Ureter (tissue), 1 donor: ENCODE measurements at places on chromosomes 1 and 21.
A peak's percentile ranks its signal among the peaks of the same experiment; 100 is the strongest.

- no peak for DNase-seq
Observed at GRCh38 chr1:25799935-25800702, at the start of gene SELENON. SELENON (plus strand) TSS chr1:25800193; CDS start chr1:25800231, 38 bp downstream.

DNA sequence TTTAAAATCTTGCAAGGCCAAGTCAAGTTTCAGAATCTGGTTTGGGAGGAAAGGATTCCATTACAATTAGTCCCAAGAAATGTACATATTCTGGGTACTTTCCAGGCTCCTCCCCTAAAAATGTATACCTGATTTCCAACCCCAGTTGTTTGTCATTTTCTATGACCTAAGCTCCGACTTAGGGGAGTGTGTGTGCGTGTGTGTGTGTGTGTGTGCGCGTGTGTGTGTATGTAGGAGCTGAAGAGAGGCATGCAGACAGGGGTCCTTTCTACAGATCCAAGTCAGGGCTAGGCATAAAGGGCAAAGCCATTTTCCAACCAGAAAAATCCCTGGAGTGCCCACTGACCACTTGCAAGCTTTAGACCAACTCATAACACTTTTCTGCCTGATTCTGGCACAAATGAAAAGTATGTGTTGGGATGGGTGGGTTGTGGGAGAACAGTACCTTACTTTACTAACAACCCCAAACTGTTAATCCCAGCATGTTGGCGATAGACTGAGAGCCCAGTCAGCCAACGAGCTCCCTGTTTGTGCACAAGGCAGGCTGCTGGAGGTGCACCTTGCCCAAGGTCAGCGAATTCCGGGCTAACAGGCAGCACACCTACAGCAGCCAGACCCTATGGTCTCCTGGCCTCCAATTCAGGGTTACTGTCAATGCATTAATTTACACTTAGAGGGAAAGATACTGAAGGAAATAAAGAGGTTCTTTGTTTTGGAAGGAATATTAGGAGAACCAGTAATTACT is 1.7 kb downstream of the TRABD2B start:
- no peak for DNase-seq

GRCh38 chr1:56576880-56577405 is 2.4 kb downstream of the PLPP3 start:
- no peak for DNase-seq

- no peak for DNase-seq
Observed at GRCh38 chr1:246923900-246924299, 7.8 kb downstream of the AHCTF1 start.

DNA sequence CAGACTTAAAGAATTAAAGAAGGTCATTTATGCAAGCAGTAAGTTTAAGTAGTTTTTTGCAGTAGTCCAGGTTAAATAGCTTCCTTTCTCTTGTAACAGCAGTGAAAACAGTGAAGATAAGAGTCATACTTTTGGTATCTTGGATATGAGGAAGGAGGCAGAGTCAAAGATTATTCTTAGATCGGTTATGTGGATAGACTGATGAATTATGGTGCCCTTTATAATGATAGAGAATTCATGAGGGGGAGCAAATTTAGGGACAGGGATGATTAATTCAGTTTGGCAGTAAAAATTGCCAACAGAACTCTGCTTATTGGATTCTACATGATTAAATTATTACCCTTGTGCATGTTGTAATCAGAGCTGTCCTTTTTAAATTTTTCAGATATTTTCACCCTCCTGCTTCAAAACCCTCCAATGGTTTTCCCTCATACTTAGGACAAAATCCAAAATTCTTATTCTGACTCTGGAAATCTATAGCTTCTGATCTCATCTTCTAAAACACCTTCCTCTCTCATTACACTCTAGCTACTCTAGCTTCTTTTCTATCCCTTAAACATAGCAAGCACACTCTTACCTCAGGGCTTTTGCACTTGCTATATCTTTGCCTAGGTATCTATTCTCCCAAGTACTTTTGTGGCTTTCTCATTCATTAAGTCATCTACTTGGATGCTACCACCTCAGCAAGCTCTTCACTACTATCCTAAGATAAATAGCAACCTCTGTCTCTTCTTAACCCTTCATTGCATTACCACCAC is 79.8 kb downstream of the PKN2 start:
- DNase-seq, result no peak

GRCh38 chr1:226608699-226609505 is 60.3 kb downstream of the STUM start:
- no peak for DNase-seq

DNA sequence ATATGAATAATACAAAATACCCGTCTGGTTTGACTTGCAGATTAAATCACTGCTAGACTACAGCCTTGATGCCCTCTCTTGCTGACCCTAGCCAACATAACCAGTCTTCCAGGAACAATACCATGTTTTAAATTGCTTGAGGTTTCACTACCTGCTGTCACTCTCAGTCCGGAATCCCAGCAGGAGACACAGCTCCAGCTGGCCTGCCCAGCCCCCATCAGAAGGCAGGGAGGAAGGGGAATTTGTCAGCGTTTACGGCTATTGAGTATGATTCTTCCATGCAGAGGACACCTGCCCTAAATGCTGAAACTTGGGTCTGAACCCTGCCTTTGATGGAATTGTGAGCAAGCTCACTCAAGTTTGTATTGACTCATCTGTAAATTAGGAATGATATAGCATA is 33.0 kb downstream of the ZNF496 start:
- DNase-seq, result no peak

- DNase-seq, result no peak
Observed at GRCh38 chr1:246245541-246245940, 261.5 kb downstream of the SMYD3 start.

DNA sequence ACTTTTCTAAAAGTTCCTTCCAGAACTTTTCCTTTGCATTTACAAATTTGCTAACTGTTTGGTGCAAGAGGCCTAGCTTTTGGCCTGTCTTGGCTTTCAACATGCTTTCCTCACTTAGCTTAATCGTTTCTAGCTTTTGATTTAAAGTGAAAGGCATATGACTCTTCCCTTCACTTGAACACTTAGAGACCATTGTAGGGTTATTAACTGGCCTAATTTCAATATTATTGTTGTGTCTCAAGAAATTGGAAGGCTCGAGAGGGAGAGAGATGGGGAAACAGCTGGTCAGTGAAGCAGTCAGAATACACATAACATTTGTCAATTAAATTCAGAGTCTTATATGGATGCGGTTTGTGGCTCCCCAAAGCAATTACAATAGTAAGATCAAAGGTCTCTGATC is 63.0 kb upstream of the MPC2 start:
- no peak for DNase-seq

GRCh38 chr1:18647681-18648214 is 17.1 kb downstream of the PAX7 start:
- no peak for DNase-seq

GRCh38 chr1:164726235-164726634 is 167.3 kb downstream of the PBX1 start:
- no peak for DNase-seq

- no peak for DNase-seq
Observed at GRCh38 chr21:15054089-15054488, 10.7 kb downstream of the NRIP1 start.

DNA sequence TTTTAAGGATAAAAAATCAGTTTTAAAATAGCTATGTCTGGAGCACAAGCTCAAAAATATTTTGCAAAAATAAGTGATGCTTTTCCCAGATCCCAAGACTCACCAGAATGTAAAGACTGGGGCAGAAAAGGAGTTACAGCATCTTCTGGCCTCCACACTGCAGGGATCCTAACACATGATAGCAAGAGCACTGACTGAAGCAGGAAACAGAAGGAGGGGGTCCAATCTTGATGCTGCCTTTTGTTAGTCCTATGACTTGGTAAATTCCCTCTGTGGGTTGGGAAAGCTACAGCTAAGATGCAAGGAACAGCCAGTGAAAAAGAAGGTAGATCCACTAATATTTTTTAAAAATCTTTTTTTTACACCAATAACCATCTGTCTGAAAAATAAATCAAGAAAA is 54.2 kb upstream of the TNR start:
- no peak for DNase-seq

DNA sequence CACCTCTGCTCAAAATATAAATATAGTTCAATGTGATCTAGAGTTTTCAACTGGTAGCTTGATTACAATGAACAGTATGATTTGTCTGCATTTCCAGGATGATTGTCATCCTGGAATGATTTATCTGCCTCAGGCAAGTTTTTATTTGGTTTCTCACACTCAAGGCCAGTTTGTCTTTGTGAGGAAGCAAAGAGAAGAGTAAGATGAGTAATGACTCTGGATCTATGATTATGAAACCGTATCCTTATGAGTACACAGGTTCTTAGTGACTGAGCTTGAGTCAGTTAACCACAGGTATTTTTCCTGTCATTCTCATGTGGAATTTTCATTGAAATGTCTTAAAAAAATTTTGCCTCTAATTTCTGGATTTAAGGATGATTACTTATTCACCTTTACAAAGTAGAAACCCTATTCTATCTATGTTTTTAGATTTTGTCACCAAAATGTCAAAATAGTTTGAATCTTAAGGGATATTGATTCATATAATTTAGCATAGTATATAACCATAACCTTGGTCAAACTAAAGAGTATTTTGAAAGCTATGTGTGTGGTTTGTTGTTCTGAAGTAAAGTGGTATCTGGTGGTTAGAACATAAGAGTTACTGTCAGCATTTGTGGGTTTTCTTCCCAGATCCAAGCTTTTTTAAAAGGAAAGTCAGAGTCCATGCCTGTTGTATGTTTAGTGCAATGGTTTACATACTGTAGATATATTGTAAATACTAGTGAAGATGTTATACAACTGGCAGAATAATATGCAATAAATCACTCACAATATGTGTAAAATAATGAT is 145.0 kb downstream of the RASAL2 start:
- DNase-seq, result no peak

- DNase-seq, result peak; percentile 59
Observed at GRCh38 chr1:112803906-112804762, 89.0 kb upstream of the PPM1J start.

GRCh38 chr1:51734896-51735745 is 118.2 kb downstream of the OSBPL9 start:
- no peak for DNase-seq

GRCh38 chr1:197149340-197149739 is 2.9 kb upstream of the ASPM start:
- DNase-seq, result no peak

- no peak for DNase-seq
Observed at GRCh38 chr1:30250338-30250983, 472.9 kb downstream of the MATN1 start.

- no peak for DNase-seq
Observed at GRCh38 chr1:212922016-212922415, 28.3 kb upstream of the VASH2 start.

DNA sequence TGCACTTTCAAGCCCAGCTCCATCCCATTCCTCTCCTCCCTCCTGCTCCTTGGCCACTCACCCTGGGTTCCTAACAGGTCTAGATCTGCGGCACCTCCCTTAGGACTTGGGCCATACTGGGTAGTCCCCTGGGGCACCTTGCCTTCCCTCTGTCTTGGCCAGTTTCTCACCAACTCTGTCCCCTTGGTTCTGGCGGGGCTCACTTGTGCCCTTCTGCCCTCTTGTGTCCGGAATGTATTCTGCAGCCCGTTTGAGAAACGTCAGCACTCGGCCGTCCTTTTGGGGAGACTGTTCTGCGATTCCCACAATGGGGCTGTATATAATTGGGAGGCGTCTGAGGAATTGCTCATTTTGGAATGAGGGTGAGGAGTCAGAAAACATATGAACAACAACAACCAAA is 162.4 kb downstream of the ZSCAN20 start:
- no peak for DNase-seq

GRCh38 chr21:25934771-25935224 is 200.0 kb downstream of the GABPA start:
- DNase-seq, result peak; percentile 70

DNA sequence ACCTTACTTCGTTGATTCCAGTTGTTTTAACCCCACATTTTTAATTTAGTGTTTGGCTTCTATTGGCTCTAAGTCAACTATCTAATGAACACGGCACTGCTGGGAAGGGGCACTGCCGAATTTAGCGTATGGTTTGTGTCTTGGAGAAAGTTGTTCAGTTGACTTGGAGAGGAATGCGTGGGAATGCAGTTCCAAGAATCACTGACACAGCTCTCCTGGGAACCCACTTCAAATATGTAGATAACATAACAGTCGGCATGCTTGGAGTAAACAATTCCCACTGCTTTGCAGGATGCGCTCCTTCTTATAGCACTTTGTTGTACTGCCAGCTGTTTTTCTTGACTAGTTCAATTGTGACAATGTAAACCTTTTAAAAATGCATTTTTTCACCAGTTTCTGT is 104.3 kb downstream of the RYR2 start:
- no peak for DNase-seq

GRCh38 chr21:35779690-35780570 is 280.4 kb downstream of the SETD4 start:
- DNase-seq, result no peak

GRCh38 chr1:198604975-198605374 is 33.9 kb upstream of the PTPRC start:
- no peak for DNase-seq

GRCh38 chr21:44428281-44428960 is 26.9 kb upstream of the LRRC3 start:
- peak; percentile 40 for DNase-seq

DNA sequence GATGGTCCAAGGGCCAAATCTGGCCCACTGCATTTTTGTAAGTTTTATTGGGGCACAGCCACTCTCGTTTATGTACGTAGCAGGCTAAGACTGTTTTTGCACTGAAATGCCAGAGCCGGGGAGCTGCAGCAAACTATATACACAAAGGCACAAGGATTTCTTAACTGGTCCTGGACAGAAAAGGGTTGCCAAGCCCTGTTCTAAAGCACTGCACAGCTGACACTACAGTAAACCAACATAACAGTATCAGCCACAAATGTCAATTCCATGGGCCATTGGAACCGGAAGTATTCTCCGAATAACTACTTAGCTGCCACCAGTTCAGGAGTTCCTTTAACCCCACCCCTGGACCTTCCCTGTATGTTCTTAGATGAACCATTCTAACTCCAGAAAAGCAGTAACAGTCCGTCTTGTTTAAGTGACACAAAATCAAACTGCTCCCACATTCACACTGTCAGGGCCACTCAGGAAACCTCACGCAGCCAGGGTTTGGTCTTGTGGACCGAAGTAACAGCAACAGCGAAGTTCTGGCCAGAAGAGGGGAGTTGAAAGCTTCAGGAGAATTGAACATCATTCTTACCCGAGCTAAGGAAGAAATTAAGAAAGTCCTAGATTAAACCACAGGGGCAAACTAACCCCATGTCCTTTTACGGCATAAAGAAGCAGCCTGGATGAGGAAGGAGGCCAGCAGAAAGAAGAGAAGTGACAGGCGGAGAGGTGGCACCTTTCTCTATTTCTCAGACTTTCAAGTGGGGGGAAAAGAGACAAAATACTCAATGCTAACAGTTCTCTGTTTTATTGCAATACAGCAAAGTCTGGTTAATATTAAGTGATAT is 49.2 kb downstream of the COQ8A start:
- DNase-seq, result no peak

DNA sequence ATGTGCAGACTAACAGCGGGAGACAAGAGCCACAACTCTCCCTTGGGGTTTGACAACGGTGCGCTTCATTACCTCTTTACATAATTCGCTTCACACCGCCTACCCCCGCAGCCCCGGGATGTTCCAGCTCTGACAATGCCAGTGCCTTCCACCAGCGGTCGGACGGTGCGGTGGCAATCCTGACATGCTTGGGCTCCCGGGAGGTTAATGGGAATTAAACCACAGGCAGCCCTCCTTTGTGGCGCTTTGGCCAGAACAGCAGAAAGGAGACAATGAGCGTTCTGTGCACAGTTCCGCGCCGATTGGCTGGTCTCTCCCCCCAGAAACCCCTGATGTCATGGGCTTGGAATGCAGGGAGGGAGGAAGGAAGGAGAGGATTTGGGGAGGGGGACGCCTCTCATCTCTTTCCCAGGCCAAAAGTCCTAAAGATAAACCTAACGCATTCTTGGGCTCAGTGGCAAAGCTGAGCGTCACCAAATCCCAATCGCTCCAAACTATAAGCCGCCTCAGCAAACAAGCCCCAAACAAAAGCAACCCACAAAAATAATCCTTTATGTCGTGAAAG is 1.3 kb downstream of the CNN3 start:
- peak; percentile 70 for DNase-seq
